ENCODE measurements at places on chromosomes 4 and X. TPM values are rescaled to one million over a fixed set of nuclear protein-coding genes. Genes with fewer than 3 reads are reported as not detected.
A peak's percentile ranks its signal among the peaks of the same experiment; 100 is the strongest.

- DNase-seq, result no peak
These were observed 76.7 kb upstream of the SORBS2 start for GRCh38 chr4:185888676-185889075.

DNA sequence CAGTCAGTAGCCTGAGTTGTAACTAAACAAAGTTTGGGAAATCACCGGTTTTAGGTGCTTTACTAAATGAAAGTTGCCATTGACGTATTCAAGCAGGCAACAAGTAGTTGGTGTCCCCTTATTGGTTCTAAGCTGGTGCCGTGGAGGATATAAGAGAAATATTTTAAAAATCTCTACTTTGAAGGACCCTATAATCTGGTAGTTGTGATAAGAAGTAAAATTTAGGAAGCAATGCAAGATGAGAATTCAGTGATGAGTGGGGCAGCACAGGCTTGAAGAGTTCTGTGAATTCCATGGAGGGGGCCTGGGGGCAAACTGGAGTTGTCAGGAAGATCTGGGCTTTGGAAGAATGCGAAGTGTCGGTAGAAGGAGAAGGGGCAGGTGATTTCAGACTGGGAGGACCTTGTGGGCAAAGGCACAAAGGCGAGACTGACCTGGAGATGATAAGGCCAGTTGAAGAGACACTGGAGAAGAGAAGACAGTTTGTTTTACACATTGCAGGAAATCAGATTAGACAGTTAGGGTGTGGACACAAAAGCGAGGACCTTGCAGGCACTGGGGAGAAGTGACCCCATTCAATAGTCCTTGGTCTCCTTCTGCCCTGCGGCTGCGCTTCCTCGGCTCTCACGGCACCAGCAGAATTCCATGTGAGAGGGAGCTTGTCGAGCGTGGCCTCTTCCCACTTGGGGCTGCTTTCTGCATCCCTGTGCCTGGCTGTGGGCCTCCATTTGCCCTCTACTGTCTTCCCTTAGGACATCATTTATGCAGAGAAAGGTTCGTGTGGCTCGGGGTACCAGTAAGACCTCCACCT lies 1.3 kb downstream of the RHOH start:
- DNase-seq, result no peak

- DNase-seq, result peak; percentile 33
These were observed at the start of gene EDNRA for GRCh38 chr4:147480891-147481576. EDNRA (plus strand) TSS chr4:147481097; CDS start chr4:147485682, 4,585 bp downstream.

- no peak for DNase-seq
These were observed 21.9 kb downstream of the TXK start for GRCh38 chr4:48112017-48112667.

- no peak for DNase-seq
These were observed 41.6 kb downstream of the NPNT start for GRCh38 chr4:105936901-105937300.

- no peak for DNase-seq
These were observed 8.3 kb upstream of the HAND2 start for GRCh38 chr4:173538148-173538908.

DNA sequence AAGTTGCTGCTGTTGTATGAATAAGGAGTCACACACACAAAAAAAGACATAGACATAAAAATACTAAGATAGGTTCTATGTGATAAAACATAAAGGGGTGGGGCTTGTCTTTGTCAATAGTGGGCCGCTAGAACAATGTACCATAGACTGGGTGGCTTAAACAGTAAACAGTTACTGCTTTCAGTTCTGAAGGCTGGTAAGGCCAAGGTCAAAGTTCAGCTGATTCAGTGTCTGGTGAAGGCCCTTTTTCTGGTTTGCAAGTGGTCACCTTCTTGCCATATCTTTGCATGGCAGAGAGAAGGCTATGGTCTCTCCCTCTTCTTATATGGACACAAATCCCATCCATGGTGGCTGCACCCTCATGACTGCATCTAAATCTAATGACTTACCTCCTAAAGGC lies 1980.7 kb downstream of the PCDH7 start:
- DNase-seq, result no peak

- DNase-seq, result no peak
These were observed 169.3 kb downstream of the CHIC2 start for GRCh38 chr4:53895137-53895536.

The ATRX gene
- 167 TPM for total RNA-seq

The SLC26A1 gene
- 2.6 TPM for total RNA-seq

Data from progenitor cell of endocrine pancreas (in vitro differentiated cells).